ENCODE measurements at places on chromosomes 3 and 15.

- DNase-seq = no peak
These were observed 46.8 kb upstream of the MELTF start for GRCh38 chr3:197076415-197076814.

DNA sequence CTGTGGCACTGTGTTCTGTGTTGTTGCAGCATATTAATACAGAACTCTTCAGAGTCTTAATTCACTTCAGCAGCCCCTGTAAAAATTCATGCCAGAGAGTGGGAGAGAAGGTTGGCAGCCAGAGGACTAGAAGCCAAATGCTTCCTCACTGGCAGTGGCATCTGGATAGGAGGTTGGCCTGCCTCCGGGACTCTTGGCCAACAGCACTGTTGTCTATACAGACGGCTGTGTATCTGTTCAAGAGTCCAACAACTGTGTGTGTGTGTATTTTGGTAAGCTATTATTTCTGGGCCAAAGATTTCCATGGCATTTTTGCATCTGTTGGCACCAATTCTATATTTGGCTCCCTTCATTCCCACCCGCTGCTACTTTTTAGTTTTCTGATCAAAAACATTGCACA is 156.0 kb upstream of the SOX2 start:
- no peak for DNase-seq

GRCh38 chr3:161673866-161674265 is 177.3 kb downstream of the OTOL1 start:
- DNase-seq = no peak

GRCh38 chr15:74127954-74128784 is 2.2 kb upstream of the ISLR2 start:
- peak; percentile 32 for DNase-seq

- no peak for DNase-seq
These were observed 89.2 kb upstream of the RORA start for GRCh38 chr15:61318301-61318700.
